ENCODE measurements at places on chromosomes 1 and 21.

DNA sequence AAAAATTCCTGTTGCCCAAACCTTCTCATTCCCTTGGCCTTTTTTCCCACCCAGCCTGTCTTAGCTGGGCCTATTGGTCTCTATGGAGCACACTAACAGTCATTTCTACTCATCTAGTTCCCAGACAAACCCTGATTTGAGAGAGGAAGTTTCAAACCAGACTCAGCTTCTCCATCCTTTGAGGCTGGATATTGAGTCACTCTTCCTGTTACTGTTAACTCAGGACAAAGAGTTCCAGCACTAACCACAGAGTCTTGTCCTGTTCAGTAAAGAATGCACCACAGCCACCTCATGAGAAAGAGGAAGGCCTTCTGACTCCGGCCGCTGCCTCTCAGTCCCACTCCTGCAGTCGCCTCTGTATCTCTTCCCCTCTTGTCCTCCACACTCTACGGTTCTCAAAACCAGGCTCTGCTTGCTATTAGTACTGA lies 137.8 kb downstream of the PTPRC start:
- H3K27me3 ChIP-seq: no peaks in the 10 kb centered on the region
- DNase-seq: peak; percentile 69

- peaks cover 66% of the 10 kb centered on the region for H3K36me3 ChIP-seq
- H3K4me1 ChIP-seq: peaks cover 6% of the 10 kb centered on the region
- H3K27me3 ChIP-seq: no peaks in the 10 kb centered on the region
These were observed 39.4 kb downstream of the PIK3C2B start for GRCh38 chr1:204455063-204455830.

DNA sequence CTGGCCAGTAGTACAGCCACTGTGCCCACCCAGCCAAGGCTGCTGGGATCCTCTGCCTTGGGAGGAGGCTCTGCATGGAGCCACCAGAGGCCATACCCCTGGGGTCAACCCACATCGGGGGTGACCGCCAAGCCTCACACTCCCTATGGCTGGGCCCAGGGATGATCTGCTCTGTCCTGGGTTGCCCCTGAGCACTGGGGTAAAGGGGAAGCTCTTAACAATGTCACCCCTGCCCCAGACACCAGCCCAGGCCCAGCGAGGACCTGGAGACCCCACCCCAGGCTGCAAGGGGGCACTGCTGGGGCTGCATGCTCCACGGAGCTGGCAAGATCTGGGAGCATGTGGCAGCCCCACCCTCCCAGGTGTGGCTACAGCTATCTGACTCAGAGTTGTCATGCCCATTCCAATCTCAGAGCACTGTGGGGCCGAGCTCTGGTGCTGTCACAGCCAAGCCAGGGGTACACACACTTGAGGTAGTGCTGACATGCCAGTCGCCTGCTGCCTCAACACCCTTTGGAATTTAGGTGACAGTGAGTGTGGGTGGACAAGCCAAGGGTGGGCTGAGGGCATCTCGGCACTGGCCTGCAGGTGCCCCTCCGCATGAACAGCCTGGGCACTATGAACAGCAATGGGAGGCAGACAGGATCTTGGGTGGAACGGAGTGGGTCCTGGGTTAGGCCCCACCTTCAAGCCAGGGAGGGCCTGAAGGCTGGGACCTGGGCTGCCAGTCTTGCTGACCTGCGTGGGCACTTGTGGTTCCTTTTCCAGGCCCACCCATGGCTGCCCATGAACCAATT lies 427.7 kb downstream of the LRRIQ3 start:
- DNase-seq: peak; percentile 60
- no peaks in the 10 kb centered on the region for H3K27me3 ChIP-seq
- no peaks in the 10 kb centered on the region for H3K36me3 ChIP-seq
- H3K4me3 ChIP-seq: no peak overlapping the region

DNA sequence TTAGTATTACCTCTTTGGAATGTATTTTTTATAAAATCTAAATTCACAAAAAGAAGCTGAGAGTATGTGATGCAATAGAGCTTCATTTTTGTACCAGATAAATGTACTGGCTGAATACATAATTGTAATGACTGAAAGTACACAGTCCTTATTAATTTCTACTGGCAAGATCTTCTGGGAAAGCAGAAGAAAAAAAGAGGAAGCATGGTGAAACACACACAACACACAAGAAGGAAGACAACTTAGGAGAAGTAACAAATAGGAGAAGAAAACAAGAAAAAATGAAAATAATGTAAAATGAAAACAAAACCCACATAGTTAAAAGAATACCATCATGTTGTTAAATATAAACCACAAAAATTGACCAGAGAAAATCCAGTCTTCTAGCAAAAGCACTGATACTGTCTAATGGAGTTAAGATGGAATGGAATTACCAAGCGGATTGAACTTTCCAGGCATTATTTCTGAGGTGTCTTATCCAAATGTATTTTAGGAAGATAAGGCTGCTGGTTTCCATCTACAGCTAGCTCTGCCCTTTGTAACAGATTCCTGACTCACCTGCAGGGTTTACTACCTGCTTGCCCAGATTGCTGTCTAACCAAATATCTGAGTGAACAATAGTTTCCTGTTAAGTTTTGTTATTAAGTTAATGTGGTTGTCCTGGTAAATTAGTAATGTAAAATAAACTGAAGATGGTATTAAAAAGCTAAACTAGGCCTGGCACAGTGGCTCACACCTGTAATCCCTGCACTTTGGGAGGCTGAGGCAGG lies 4.5 kb upstream of the COP1 start:
- no peak for DNase-seq
- peaks cover 5% of the 10 kb centered on the region for H3K4me1 ChIP-seq
- no peak overlapping the region for H3K4me3 ChIP-seq
- H3K36me3 ChIP-seq: no peaks in the 10 kb centered on the region

GRCh38 chr1:119711804-119712341 lies at the start of gene PHGDH:
Gene PHGDH, plus strand, starts transcription at chr1:119711934. Its CDS starts 89 bp downstream, at chr1:119712023.
- peak within 1 kb of the TSS; percentile 56 for H3K4me3 ChIP-seq
- peak; percentile 83 for DNase-seq
- H3K27me3 ChIP-seq: no peaks in the 10 kb centered on the region
- H3K36me3 ChIP-seq: no peaks in the 10 kb centered on the region
- no peaks in the 10 kb centered on the region for H3K4me1 ChIP-seq

DNA sequence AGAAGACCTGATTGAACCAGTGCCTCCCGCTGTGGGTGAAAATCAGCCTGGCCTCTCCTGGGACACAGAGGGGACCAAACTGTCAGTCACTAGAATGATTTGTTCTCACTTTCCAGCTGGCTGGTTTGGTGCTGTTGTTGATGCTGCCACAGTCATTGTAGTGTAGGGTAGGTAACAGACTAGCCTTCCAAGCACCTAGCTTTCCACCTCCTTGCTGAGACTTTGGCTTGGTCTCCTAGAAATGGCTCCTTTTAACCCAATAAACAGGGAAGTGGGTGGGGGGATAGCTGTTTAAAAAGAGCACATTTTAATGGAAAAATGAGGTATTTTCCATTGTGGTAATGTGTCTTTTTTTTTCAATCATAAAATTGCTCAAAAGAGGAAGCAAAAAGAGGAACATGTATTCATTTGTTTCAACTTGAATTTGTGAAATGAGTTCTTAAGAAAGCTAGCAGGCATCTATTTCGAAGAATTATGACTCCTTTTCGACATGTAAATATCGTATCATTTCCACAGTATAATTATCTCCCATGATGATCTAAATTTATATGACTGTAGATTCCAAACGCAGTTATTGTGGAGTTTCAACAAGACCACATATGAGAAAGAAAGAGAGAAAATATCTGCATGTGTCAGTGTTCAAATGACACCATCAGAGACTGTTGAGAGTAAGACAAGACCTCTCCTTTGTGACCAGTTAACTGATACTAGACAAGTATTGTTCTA lies 190.1 kb downstream of the HLX start:
- no peak for DNase-seq
- no peaks in the 10 kb centered on the region for H3K27me3 ChIP-seq
- peaks cover 18% of the 10 kb centered on the region for H3K4me1 ChIP-seq
- H3K4me3 ChIP-seq: no peak overlapping the region

GRCh38 chr21:45021428-45022347 lies 52.7 kb upstream of the ADARB1 start:
- peaks cover 9% of the 10 kb centered on the region for H3K27me3 ChIP-seq
- H3K4me3 ChIP-seq: no peak overlapping the region
- H3K4me1 ChIP-seq: no peaks in the 10 kb centered on the region
- H3K27ac ChIP-seq: no peak overlapping the region
- no peak for DNase-seq
- H3K36me3 ChIP-seq: no peaks in the 10 kb centered on the region

- H3K4me3 ChIP-seq: no peak overlapping the region
- H3K4me1 ChIP-seq: peaks cover 14% of the 10 kb centered on the region
- H3K27me3 ChIP-seq: no peaks in the 10 kb centered on the region
- no peak for DNase-seq
These were observed 88.1 kb upstream of the C1orf21 start for GRCh38 chr1:184298440-184299405.

DNA sequence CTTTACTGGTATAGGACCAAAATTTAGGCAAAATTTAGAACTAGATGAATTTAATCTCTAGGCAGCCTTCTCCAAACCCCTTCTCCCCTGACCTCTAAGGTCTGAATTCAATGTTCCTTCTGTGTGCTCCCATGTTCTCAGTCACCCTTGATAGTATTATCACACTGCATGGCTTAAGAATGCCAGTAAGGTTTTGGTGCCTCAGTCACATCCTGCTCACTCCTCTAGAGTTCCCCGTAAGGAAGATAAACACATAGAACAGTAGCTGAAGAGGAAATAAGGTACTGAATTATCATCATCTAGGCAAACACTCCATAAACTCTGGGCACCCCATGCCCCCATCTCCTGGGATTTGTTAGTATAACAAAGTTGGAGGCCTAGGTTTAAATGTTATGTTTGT lies 18.2 kb downstream of the PRRX1 start:
- H3K36me3 ChIP-seq: no peaks in the 10 kb centered on the region
- H3K4me3 ChIP-seq: no peak overlapping the region
- DNase-seq: no peak
- H3K27ac ChIP-seq: no peak overlapping the region
- no peaks in the 10 kb centered on the region for H3K27me3 ChIP-seq
- H3K4me1 ChIP-seq: peaks cover 5% of the 10 kb centered on the region

DNA sequence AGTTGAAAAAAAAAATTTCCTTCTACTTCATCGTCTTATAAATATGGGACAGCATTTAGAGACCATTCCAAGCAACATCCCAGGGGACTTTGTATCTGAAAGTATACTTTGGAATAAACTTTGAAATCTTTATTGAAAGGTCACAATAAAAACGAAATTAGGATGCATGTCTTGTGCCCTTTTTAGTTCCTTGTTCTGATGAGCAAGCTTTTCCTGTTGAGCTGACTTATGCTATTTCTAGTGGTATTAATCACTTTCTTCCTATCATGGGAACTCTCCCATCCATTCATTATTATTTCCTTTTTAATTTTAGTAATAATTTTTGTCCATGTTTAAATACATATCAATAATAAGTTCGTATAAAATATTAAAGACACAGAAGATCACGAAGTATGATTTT lies 4.0 kb upstream of the GBP2 start:
- H3K4me1 ChIP-seq: peaks cover 23% of the 10 kb centered on the region
- peak overlapping the region; percentile 92 for H3K27ac ChIP-seq
- no peak overlapping the region for H3K4me3 ChIP-seq
- no peaks in the 10 kb centered on the region for H3K27me3 ChIP-seq
- no peaks in the 10 kb centered on the region for H3K36me3 ChIP-seq

DNA sequence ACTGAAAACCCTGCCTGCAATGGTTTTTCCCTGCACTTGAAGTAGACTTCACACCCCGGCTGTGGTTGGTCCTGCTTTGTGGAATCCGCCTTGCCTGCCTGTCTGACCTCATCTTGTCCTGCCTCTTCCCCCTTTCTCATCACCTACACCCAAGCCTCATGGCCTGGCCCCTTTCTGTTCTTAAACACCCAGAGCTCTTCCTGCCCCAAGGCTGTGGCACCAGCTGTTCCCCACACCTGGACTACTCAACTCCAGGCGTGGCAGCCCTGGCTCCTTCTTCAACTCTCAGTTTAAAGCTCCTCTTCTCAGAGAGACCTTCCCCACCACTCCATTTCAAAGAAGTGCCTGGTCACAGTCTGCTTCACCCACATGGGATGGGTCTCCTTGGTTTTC lies 27.0 kb downstream of the KIAA1614 start:
- H3K36me3 ChIP-seq: peaks cover 12% of the 10 kb centered on the region
- no peak overlapping the region for H3K27ac ChIP-seq
- H3K4me3 ChIP-seq: no peak overlapping the region
- H3K27me3 ChIP-seq: no peaks in the 10 kb centered on the region
- DNase-seq: no peak

DNA sequence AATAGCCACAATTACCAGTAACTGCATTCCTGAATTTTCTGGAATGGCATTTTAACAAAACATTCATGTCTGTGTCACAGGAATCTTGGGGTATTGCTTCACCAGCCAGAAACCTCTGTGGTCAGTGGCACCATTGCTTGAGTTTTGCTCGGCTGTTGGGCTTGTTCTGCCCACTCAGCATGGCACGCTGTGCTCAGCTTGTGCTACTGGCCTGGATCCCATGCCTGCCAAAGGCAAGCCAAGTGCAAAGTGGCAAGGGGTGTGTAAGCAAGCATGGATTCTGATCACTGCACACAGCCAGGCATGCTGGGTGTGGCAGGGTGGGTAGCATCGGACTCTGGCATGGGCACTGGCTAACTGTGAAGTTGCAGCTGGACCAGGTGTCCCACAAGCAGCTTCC lies 1150.9 kb downstream of the MRPL39 start:
- no peak overlapping the region for H3K4me3 ChIP-seq
- no peak overlapping the region for H3K27ac ChIP-seq
- no peaks in the 10 kb centered on the region for H3K27me3 ChIP-seq
- DNase-seq: no peak
- no peaks in the 10 kb centered on the region for H3K4me1 ChIP-seq

GRCh38 chr1:52182874-52183400 lies 41.0 kb downstream of the ZFYVE9 start:
- no peaks in the 10 kb centered on the region for H3K27me3 ChIP-seq
- no peaks in the 10 kb centered on the region for H3K36me3 ChIP-seq
- H3K4me1 ChIP-seq: no peaks in the 10 kb centered on the region
- H3K27ac ChIP-seq: no peak overlapping the region

DNA sequence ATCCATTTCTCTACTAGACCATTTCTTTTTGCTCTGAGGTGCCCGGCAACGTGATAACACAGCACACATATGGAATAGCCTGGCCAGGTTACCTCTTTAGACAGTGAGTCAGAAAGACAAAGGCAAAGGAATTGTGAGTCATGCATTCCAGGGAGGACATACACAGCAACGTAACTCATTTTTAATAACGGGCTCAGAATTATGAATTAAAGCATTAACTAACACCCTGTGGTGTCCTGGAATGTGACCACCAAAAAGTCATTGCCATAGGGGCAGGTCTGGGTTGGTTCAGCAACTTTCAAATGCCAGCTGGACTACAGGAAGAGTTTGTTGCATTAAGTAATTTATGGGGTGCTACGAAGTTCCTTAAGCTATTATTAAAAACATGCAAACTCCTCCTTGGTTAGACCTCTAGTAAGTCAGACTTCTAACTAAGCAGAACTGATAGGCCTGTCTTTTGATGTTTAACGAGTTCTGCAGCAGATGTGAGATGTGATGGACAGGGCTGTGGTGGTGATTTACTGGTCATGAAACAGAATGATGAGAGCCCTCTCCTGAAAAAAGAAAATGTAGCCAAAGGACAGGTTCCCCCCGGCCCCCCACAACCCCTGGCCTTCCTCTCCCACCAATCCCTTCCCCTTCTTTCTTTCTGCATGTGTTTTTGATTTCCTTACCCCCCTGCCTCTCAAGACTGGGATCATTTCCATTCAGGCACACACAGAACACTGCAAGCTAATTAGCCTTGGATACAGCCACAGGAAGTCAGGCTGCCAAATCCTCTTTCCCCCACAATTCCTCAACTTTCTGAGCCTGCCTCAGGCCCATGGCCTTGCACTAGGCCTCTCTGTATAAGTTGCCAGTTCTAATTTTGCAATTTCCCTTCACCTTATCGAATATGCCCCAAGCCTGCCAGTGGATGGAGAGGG lies 88.9 kb upstream of the HAO2 start:
- H3K4me1 ChIP-seq: no peaks in the 10 kb centered on the region
- no peaks in the 10 kb centered on the region for H3K27me3 ChIP-seq
- no peak overlapping the region for H3K4me3 ChIP-seq
- no peaks in the 10 kb centered on the region for H3K36me3 ChIP-seq

All from upper lobe of right lung (tissue), 1 donor.